Activated CD4-positive, alpha-beta T cell treated with anti-CD3 and anti-CD28 coated beads for 24 hours (primary cell): ENCODE measurements at places on chromosomes 11 and 22.

GRCh38 chr11:96260067-96260511 is 82.9 kb downstream of the MAML2 start:
- no peak for DNase-seq

DNA sequence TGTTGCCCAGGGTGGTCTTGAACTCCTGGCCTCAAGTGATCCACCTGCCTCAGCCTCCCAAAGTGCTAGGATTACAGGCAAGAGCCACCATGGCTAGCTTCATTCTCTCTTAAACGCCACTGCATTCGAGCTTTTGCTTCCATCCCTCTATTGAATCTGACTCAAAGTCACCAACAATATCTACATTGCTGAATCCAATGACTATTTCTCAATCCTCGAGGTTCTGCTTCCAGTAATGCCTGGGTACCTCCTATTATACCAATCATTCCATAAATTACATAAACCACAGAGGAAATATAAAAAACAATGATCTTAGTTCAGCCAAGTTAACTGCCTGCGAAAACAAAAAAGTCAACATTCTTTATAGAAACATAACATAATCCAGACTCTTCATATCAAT is 11.9 kb upstream of the NXF1 start:
- DNase-seq = no peak

DNA sequence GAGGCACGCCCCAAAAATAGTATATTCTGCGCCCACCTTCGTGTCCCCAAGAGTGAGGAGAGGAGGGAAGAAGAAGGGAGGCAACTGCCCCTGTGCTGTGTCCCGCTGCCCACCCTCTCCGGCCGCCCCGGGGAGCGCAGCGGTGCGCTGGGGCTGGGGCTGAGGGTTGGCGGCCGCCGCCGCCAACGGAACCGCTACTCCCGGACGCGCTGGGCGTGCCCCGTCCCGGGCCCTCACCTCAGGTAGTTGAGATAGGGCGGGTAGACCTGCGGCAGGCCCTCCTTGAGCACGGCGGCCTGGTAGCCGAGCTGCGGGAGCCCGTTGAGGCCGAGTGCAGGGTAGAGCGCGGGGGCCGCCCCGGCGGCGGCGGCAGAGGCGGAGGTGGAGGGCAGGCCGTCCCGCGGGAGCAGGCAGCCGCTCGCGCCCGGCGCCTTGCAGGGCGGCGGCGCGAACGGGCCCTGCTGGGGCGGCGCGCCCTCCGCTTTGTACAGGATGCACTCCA is 2.4 kb downstream of the PGR start:
- DNase-seq = no peak

DNA sequence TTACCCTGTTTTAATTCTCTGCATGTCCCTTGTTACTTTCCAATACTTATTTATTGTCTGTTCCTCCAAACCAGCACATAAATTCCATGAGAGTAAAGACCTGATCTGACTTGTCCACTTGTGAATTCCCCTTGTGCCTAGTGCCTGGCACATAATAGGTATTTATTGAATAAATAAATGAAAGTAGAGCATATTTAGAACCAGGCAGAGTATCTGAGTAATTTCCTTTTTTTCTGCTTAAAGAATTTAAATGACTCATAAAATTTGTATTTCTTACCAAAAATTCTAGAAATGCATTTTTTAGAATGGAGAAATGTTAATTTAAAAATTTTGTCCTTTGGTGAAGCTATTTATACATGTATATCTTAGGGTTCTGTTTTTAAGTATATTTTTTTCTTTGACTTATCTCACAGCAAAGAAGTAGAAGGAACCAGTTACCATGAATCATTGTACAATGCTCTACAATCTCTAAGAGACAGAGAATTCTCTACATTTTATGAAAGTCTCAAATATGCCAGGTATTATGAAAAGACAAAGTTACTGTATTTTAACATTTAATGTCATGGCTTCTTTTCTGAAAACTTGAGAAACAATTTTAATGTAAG is 96.8 kb downstream of the ATM start:
- no peak for DNase-seq

GRCh38 chr22:47034905-47035419 is 272.5 kb downstream of the TBC1D22A start:
- no peak for DNase-seq

- DNase-seq = no peak
Observed at GRCh38 chr11:47864901-47865300, 16.8 kb upstream of the NUP160 start.

- DNase-seq = no peak
Observed at GRCh38 chr11:3775736-3776406, 21.5 kb downstream of the NUP98 start.

- no peak for DNase-seq
Observed at GRCh38 chr11:64028398-64029115, 7.2 kb upstream of the FLRT1 start.

DNA sequence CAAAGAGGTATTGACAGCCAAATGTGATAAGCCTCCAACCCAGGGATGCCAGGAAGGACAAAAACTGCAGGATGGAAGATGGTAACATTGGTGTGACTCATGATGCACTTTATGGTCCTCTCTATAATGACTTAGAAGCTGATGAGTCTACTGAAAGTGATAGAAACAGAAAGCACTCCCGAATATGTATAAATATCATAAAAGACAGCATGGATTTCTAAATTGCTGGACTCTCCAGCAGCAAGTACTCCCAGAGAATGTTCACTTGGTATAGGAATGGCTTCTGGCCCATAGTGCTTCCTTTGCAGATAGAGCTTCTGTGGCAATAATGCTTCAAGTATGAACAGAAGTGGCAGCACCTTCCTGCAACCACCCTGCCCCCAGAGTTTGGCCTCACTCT is at the start of gene OR52B2:
OR52B2 (minus strand) TSS at position 101 of the 400 bp plus-strand sequence; CDS start at position 101, 0 bp downstream.
- DNase-seq = no peak

DNA sequence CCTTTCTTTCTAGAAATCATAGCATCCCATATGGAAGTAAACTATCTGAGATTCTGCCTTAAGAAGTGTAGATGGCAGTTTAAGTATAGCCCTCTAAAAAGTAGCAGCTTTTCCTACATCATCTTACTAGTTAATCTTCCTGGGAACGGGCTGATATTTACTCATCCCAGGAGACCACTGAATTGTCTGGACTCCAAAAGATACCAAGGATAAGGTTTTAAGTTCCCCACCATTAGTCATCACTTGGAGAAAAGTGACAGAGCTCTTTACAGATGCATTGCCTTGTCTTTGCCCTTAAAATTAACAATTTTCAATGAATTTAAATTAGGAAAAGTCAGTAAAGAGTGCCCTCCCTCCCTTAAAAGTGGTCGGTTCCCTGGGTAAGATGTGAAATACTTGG is 129.5 kb downstream of the MAML2 start:
- DNase-seq = no peak

DNA sequence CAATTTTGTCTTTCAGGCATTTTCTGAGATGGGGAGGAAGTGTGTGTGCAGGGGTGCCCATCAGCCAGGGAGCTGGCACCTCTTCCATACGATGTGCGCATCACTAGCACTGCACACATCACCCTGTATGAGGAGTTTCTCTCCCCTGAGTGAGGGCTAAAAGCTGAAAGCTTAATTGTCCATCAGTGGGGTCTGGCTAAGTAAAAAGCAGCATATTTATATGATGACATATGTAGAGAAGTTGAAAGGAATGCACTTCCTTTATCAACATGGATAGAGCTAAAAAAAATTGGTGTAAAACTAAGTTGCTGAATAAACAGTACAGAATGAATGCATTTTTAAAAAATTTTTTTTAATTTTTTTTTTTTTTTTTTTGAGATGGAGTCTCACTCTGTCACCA is 4.0 kb downstream of the VSTM5 start:
- DNase-seq = no peak

DNA sequence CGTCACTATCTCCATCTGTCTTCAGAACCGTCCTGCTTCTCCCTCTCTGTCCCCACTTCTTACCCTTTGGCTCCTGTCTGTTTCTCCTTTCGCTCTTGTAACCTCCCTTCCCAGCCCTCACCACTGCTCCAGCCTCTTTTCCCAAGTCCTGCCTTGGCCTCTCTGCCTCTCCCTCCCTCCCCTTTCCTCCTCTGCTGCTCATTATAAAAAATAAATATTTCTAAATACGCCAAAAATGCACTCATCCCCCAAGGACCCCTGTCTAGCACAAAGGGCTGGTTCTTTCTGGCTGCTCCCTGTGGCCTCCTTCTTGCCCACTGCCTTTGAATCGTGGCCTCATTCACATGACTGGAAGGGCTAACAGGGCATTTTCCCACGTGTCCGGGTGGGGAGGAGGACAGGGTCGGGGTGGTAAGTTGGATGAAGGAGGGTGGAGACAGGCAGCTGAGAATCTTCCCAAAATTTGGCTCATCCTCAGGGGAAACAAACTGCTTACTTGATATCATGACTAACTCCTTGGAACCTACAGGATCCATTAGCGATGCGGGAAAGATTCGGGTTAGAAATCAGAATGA is 26.4 kb upstream of the OAF start:
- DNase-seq = no peak

- DNase-seq = no peak
Observed at GRCh38 chr22:23098718-23099530, 28.6 kb downstream of the GNAZ start.

- DNase-seq = no peak
Observed at GRCh38 chr11:596374-596773, 19.4 kb downstream of the IRF7 start.

- DNase-seq = no peak
Observed at GRCh38 chr22:43998679-43999264, 25.3 kb upstream of the PARVB start.

- no peak for DNase-seq
Observed at GRCh38 chr11:129785383-129786111, 30.1 kb upstream of the TMEM45B start.

GRCh38 chr11:84003181-84003580 is 717.0 kb upstream of the CCDC90B start:
- no peak for DNase-seq

DNA sequence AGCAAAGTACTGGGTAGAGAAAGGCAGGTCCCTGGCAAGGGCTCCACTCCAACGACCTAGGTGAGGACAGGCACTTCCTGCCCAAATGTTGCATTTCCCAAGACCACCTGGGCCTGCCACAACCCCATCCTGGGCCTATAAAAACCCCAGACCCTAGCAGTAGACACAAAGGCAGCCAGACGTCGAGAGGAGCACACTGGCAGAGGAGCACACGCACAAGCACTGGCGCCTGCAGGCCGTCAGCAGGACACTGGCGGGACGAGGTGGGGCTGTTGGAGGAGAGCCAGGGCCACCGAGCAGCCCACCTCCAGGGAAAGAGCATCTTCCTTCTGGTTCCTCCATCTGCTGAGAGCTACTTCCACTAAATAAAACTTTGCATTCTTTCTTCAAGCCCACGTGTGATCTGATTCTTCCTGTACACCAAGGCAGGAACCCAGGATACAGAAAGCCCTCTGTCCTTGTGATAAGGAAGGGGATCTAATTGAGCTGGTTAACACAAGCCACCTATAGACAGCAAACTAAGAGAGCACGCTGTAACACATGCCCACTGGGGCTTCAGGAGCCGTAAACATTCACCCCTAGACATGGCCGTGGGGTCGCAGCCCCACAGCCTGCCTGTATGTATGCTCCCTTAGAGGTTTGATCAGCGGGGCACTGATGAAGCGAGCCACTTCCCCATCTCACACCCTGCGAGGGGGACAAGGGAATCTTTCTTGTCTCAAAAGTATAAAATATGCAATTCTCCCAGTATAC is 89.7 kb upstream of the MTMR2 start:
- no peak for DNase-seq

DNA sequence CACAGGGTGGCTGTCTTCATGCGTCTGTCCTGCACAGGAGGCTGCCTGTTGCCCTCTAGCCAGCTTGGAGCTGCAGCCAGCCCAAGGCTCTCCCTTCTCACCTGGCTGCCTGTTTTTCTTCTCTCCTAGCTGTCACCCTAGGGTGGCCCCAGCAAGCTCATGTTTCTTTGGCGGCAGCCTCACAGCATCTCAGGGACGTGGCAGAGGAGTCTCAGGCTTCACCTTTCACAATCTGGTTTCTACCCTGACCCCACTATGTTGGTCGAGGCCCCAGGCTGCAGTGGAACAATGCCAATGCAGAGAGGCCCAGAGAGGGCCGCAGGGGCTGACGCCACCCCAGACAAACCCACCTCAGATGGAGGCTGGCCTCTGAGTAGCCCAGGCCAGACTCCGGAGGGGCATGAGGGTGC is 2.5 kb upstream of the CLDN5 start:
- DNase-seq = no peak

GRCh38 chr11:72709478-72710238 is 35.4 kb upstream of the PDE2A start:
- DNase-seq = no peak

GRCh38 chr11:35391922-35392688 is 27.3 kb downstream of the SLC1A2 start:
- peak; percentile 87 for DNase-seq

- no peak for DNase-seq
Observed at GRCh38 chr11:120810251-120810650, 213.7 kb upstream of the TBCEL start.

DNA sequence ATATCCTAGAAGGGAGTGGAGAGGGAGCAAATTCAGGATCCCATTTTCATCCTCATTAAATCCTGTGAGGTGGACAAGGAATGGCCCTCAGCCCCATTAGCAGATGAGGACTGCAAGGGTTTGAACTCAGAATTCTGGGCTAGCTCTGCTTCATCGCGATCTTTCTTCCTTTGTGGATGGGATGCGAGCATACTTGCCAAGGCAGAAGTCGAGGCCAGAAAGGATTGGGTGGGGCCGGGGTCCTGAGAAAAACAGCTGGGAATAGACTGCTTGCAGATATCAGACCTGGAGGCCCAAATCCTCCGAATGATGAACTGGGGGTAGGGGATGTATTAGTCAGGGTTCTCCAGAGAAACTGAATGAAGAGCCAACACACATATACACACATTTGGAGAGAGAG is 179.0 kb downstream of the CHST1 start:
- no peak for DNase-seq

GRCh38 chr11:128262463-128263345 is 324.7 kb downstream of the ETS1 start:
- DNase-seq = no peak

- DNase-seq = no peak
Observed at GRCh38 chr22:40635940-40636379, 559 bp downstream of the MRTFA start.

- no peak for DNase-seq
Observed at GRCh38 chr11:121207485-121208115, 85.0 kb upstream of the SC5D start.
